Stimulated activated CD8-positive, alpha-beta memory T cell treated with anti-CD3 and anti-CD28 coated beads, Interleukin-7, amount 100 ng/mL, for 24 hours (primary cell): ENCODE measurements at places on chromosomes 16 and 17.

GRCh38 chr17:57864273-57864672, 14.4 kb upstream of the MRPS23 start:
- no peak for DNase-seq

GRCh38 chr17:81400154-81400977, 5.1 kb downstream of the BAHCC1 start:
- DNase-seq: no peak

- no peak for DNase-seq
These were observed 21.2 kb upstream of the BCAS3 start for GRCh38 chr17:60656499-60656898.

DNA sequence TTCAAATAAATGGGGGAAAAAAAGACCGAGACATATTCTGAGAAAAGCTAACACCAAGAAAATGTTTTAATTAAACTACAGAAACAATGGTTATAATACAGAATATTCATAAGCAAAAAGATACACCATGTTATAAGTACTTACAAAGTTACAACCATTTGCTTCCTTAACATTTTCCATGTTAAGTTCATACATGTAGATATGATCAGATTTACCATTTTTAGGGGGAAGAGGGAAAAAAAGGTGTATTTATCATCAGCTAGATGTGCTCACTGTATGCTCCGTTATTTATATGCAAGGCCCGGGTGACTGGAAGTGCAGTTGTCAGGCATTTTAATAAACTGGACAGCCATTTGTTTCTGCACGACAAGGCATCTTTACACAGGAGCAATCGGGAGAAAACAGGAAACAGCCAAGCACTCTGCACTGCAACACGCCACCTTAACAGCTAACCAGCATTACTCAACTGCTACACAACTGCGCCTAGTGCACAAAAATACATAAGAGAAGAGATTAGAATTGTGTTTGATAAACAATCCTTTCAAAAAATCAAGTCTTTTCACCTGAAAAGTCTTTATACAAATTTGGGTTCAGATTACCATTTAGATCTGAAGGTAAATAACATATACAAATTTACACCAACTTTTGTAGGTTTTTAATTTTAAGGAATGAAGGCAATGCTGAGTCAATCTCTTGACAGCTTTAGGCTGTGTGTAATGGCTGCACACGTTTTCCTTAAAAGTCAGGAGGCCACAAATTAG, 2.9 kb downstream of the SRSF2 start:
- DNase-seq: no peak

DNA sequence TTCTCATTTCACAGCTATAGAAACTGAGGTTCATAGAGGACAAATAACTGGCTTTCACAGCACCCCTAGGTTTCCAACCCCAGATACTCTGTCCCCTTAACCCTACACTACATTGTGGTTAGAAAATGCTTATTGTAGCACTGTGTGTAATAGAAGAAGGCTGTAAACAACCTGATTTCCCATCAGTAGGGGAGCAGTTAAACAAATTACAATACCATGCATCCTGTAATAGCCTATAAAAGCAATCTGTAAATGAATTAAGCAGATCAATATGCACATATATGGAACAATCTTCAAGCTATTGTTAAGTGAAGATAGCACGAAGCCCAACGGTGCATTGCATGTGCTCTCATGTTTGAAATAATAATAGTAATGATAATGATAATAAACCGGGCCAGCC, 39.2 kb upstream of the XPO6 start:
- DNase-seq: no peak
